AG08395 (cell line): ENCODE measurements at places on chromosomes 3 and 15.

- no peak for DNase-seq
Observed at GRCh38 chr3:44289882-44290462, 48.3 kb downstream of the TOPAZ1 start.

DNA sequence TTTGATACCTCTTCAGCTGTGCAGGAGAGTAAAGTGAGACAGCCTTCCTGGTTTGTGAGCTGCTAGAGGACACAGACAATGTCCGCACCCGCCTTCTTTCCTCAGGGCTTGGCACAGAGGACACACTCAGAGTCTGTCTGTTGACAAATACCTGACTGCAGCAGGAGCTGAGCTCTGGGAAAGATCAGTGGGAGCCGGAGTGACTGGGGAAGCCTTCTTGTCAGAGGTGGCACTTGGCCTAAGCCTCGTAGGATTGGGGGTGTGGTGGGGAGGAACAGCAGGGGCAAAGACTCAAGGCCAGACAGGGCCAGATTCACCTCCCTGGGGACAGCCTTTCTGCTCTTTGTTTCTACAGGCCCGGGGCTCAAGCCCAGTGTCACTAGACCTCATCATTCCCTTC, 3.3 kb upstream of the IL17RC start:
- DNase-seq, result no peak

GRCh38 chr3:13491206-13491974, 11.3 kb downstream of the HDAC11 start:
- DNase-seq, result no peak

GRCh38 chr3:57147071-57147470, 18.1 kb downstream of the IL17RD start:
- no peak for DNase-seq

DNA sequence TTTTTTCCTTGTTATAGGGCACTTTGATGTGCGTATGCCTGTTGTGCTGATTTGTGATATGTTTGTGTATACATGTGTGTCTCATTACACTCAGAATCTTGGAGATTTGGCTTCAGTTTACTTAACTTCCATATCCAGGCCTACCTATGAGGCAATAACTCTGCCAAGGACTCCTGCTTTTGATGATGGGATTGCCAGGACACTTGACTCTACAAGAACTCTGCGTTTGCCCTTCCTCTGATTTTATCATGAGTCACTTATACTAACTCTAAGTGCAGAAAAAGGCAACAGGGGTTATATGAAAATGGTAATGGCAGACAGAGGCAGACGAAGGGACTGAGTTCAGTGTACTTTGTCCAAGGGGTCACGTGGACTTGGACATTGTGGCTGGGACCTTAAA, 33.6 kb downstream of the MCTP2 start:
- DNase-seq, result no peak

GRCh38 chr3:99945328-99945995, 127.8 kb downstream of the CMSS1 start:
- peak; percentile 31 for DNase-seq

GRCh38 chr3:20575146-20575545, 389.1 kb upstream of the SGO1 start:
- DNase-seq, result peak; percentile 29

DNA sequence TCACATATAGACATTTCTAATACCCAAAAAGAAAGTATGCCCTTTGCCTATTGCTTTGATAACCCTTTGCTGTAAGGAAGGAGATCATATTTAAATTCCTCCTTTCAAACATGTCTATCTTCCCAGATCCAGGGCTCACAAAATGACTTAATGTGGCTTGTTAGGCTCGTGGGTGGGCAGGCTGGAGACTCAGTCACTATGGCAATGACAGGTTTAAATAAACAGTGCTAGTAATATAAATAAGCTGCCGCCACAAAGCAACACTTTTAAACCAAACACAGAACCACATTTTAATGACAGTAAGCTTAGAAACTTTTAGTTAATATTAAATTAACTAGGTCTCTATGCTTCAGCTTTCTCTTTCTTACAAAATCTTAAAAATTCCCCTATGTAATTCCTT, 616.0 kb upstream of the NAALADL2 start:
- peak; percentile 14 for DNase-seq

DNA sequence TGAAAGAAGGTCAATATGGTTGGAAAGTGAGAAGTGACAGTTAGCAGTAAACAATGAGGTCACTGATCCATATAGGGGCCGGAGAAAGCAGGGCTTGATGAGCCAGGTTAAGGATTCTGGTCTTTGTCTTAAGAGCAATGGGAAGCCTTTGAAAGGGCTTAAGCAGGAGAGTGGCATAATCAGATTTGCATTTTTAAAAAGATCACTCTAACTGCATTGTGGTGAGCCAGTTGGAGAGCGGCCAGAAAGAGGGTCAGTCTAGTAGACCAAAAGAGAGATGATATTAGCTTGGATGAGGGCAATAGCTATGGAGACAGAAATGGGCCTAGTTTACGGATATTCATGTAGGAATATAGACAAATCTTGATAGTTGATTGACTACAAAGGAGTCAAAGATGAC, 46.6 kb downstream of the CPNE4 start:
- DNase-seq, result no peak

DNA sequence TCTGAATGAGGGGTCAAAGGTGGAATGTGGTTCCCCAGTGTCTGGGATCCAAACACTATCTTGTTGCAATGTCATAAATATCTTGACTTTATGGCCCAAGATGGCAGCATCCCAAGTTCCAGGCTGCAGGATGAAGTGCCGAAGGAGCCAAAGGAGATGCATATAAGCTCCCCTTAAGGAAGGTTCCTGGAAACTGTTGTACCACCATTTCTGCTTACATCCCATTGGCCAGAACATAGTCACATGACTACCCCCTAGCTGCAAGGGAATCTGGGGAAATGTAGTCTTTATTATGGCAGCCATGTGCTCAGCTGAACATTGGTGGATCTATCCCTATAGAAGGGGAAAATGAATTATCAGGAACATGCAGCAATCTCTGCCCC, 54.3 kb downstream of the BDH1 start:
- no peak for DNase-seq

DNA sequence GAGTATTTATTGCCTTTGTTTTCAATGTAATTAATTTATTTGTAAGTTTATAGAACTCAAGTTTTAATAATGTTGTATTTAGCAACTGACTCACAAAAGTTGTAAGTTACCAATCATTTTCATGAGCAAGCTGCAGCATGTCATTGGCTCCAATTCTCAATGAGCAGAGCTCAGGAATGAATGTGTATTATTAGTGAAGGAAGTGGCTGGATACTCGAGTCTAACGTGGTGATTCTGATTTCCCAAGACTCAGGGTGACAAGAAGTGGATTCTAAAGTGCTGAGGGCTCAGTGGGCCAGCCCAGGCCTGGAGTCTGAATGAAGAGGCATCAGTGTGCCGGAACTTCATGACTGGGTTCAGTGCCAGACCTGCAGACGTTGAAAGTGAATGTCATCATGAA, 39.6 kb downstream of the CLDN11 start:
- DNase-seq, result no peak
